NCI-H1436 treated with DMSO at 0.1 percent for 48 hours (cell line): ENCODE measurements at places on chromosomes 12 and 14.

DNA sequence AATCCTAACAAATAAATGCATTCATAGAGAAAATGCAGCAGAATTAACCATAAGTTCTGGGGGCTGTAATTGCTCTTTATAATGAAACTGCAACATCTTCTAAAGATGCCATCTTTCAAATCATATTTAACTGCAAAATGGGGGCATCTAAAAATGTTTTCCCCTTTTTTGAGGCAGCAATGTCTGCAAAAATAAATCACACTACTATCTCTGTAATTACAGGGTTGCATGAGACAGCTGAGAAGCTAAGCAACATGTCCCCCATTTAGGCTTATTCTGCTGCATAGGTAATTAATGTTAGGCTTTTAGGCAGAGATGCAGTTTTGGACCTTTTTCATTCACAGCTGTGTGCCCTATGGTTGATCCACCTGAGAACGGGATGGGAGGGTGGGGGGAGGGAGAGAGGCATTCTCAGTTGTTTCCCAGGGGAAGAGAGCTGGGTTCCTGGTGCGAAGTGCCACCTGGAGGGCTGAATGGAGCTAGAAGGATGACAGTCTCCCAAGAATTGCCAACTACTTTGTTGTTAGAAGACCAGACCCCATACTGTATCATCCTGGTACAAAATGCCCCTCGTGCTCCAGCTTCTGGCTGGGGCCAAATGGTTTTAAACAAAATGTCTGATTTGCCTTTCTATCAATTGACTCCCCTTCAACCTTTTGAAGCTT is 154.2 kb downstream of the APAF1 start:
- no peak for DNase-seq

GRCh38 chr14:54709444-54709843 is 142.5 kb downstream of the SAMD4A start:
- no peak for DNase-seq

GRCh38 chr12:51508285-51508684 is 82.7 kb upstream of the SCN8A start:
- no peak for DNase-seq

GRCh38 chr12:110934093-110934852 is 13.9 kb upstream of the MYL2 start:
- DNase-seq = no peak

GRCh38 chr14:95440951-95441350 is 75.5 kb downstream of the SYNE3 start:
- DNase-seq = no peak
